ENCODE measurements at places on chromosomes 6 and 20. TPM values are rescaled to one million over a fixed set of nuclear protein-coding genes. Genes with fewer than 3 reads are reported as not detected.

The TPX2 gene
- 8.1 TPM for total RNA-seq

The MMUT gene
- 6.0 TPM for total RNA-seq

The MOXD1 gene
- total RNA-seq, result 115 TPM

The ASIP gene
- not detected for total RNA-seq

The LIN28B gene
- not detected for total RNA-seq

The JPH2 gene
- total RNA-seq, result 0.33 TPM

The FOXA2 gene
- total RNA-seq, result not detected

The RNF182 gene
- total RNA-seq, result 3.7 TPM

Data from mesangial cell (primary cell).